ENCODE measurements at places on chromosomes 7 and 10. TPM values are rescaled to one million over a fixed set of nuclear protein-coding genes. Genes with fewer than 3 reads are reported as not detected.

DNA sequence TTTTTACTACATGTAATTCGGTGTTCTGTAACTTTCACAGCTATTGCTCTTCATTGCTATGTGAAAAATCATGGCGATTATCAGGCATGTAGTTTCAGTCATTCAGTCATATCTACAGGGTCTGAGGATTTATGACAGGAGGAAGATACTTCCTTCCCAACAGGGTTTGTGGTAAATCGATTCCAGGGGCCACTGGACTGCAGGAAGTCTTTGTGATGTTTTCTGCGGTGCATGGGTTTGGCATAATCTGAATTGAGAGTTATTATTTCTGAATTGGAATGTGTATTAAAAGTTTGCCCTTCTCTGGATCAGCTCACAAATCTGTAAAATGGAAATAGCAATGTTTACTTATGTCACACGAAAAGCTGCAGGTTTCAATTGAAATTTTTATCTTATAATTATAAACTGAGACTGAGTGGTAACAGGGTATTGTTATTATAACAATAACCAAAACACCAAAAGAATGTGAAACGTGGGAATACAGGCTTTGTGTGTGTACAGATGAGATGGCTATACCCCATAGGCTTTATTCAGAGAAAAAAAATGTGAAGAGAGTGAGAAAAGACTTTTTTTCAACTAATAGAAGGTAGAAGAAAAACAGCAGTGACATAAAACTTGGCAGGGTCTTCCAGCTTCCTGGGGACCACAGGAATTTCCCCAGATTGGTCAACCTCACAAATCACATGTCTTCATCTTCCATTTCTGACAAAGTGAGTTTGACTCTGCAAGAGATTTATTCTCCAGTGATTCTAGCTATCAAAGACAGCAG, 307.7 kb upstream of the NFE2L3 start:
- no peak overlapping the region for H3K27ac ChIP-seq
- H3K36me3 ChIP-seq: no peaks in the 10 kb centered on the region
- no peak for DNase-seq
- H3K4me1 ChIP-seq: peaks cover 31% of the 10 kb centered on the region

DNA sequence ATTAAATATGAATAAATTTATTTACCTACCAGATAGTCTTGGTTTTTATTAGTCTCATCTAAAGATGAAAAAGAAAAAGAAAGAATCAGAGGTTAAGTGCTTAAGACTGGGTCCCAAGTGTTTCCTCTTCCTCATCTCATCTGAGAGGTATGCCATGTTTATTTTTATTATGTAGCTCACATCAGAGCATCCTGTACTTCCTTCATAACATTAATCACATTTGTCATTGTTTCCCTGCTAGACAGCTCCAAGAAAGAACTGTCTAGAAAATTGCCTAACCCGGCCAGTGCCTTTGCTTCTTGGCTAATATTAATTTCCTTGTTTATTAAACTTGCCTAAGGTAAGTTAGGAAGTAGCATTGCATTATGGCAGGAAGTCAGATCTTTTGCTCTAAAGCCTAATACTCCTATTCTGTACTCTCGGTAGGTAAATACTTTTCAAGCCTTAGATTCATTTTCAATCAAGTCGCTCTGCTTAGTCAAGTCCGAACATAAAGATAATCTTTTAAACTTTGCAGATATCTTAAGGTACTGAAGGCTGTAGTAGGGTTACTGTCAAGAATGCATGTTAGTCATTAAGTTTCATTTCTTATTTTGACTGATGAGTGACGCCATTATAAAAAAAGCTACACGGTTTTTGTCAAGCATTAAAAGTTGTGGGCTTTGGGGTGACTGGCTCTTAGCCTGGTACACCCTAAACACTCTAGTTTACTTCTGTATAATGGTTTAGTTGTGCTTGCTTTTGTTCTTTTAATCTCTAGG, 47.4 kb downstream of the ZMYND11 start:
- H3K4me1 ChIP-seq: peaks cover 3% of the 10 kb centered on the region
- no peak overlapping the region for H3K4me3 ChIP-seq
- H3K27ac ChIP-seq: no peak overlapping the region
- no peaks in the 10 kb centered on the region for H3K27me3 ChIP-seq

- H3K4me3 ChIP-seq: no peak overlapping the region
- no peaks in the 10 kb centered on the region for H3K36me3 ChIP-seq
- H3K4me1 ChIP-seq: peaks cover 39% of the 10 kb centered on the region
- no peaks in the 10 kb centered on the region for H3K27me3 ChIP-seq
- no peak for DNase-seq
Observed at GRCh38 chr10:19931894-19932590, 115.8 kb downstream of the PLXDC2 start.

DNA sequence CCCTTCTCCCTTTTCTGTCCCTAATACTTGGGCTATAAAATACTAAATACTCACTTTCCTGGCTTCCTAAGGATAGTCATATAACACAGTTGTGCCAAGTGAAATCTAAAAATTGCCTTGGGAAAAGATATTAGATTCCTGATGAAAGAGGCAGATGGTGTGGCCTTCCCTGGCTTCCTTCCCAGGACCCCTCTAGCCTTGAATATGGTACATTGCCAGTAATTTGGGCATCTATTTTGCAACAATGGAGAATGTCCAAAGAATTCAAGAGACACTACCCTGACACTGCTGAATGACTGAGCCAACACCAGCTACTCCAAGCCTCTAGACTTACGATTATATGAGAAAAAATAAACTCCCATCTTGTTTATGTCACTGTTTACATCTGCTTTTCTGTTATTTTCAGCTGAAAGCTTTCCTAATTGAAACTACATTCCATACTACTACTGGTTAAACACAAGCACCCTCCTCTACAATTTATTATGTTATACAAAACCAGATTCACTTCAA, 17.9 kb downstream of the COPG2 start:
- H3K4me1 ChIP-seq: no peaks in the 10 kb centered on the region
- peaks cover 16% of the 10 kb centered on the region for H3K36me3 ChIP-seq
- no peak overlapping the region for H3K4me3 ChIP-seq
- no peak overlapping the region for H3K27ac ChIP-seq

GRCh38 chr7:2353113-2353935, 1.3 kb upstream of the EIF3B start:
- H3K36me3 ChIP-seq: no peaks in the 10 kb centered on the region
- H3K4me1 ChIP-seq: peaks cover 40% of the 10 kb centered on the region
- DNase-seq: no peak
- peak overlapping the region; percentile 99 for H3K27ac ChIP-seq
- no peaks in the 10 kb centered on the region for H3K27me3 ChIP-seq
- H3K4me3 ChIP-seq: peak overlapping the region; percentile 99

GRCh38 chr7:80677629-80678028, 39.2 kb downstream of the CD36 start:
- no peaks in the 10 kb centered on the region for H3K36me3 ChIP-seq
- DNase-seq: no peak
- H3K27me3 ChIP-seq: no peaks in the 10 kb centered on the region
- H3K27ac ChIP-seq: no peak overlapping the region

DNA sequence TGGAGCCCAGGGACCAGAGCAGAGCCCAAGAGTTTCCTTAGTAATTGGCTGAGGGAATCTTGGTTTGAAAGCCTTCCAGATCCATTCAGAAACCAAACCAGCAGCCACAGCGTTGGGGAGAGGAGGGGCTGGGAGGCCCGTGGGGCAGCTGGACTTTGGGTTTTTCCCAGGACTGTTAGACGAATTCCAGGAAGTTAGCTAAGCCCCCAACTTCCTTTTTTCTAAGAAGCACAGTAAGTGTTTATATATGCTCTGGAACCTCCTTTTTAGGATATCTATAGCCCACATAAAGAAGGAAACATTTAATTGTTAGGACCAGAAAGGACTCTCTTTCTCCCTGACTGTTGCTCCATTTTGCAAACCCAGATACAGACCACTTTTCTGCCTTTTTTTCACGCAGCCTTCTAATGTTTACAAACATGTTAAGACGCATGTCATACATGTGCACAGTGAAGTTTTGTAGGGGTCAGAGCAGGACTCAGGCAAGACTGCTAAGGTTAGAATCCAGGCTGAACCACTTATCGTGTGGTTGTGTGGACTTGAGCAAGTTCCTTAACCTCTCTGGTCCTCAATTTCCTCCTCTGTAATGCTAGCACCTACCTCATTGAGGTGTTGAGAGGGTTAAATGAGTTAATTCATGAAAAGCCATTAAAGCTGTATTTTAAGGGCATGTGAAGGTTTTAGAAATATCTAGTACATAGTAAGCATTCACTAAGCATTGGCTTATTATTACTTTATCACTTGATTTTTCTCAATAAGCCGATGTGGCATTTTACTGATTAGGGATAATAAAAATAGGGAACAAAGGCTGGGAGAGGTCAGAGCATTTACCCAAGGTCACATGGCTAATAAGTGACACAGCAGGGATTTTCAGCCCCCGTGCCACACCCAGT, 42.4 kb downstream of the TBATA start:
- no peak for DNase-seq
- H3K27me3 ChIP-seq: no peaks in the 10 kb centered on the region
- no peak overlapping the region for H3K4me3 ChIP-seq
- peaks cover 23% of the 10 kb centered on the region for H3K4me1 ChIP-seq
- no peaks in the 10 kb centered on the region for H3K36me3 ChIP-seq
- no peak overlapping the region for H3K27ac ChIP-seq

- no peak overlapping the region for H3K4me3 ChIP-seq
- peaks cover 6% of the 10 kb centered on the region for H3K36me3 ChIP-seq
- peaks cover 6% of the 10 kb centered on the region for H3K4me1 ChIP-seq
Observed at GRCh38 chr10:24432478-24433416, 223.8 kb downstream of the KIAA1217 start.

DNA sequence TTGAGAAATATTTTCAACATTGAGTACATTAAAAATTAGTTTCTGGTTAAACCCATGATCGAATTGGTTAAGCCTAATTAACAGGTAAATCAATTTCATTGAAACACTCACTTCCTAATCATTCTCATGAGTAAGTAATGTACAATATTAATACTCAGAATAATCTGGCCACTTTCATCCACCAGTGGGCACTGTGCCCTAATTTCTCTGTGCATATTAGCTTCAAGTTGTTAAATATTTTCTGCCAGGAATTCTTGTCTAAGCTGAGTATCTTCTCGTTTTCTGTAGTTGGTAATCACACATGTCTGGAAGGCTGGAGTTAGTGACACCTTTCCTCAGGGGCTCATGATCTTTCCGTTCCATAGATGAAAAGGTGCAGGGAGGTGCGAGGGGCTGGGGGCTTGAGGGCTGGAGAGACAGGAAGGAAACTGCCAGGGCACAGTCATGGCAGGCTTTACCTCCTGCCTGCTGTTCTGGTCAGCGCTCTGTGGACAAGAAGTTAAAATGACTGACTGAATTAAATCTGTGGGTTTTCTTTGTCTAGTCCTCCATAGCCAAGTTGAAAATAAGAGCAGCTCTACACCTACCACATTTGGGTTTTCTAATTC, 71.9 kb downstream of the WIPF3 start:
- no peaks in the 10 kb centered on the region for H3K27me3 ChIP-seq
- peaks cover 3% of the 10 kb centered on the region for H3K4me1 ChIP-seq
- no peaks in the 10 kb centered on the region for H3K36me3 ChIP-seq
- DNase-seq: no peak
- no peak overlapping the region for H3K4me3 ChIP-seq

DNA sequence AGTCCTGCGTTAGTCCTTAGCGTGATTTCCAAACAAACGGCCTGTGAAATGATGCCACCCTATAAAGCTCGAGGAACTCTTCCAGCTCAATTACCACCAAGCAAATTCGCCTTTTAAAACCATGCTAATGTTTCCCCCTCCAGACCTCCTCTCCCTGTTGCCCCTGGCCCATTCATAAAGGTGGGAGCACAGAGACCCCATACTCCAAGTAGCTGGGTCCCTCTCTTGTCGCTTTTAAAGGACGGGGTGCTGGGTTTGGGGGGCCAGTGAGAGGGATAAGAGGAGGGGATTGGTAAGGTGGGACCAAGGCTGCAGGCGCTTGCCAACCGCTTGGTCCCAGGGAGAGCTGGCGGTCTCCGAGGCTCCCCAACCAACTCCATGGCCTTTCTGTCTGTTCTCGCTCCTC, 1.2 kb downstream of the HMX2 start:
- H3K27me3 ChIP-seq: peaks cover 94% of the 10 kb centered on the region
- no peaks in the 10 kb centered on the region for H3K36me3 ChIP-seq
- peaks cover 60% of the 10 kb centered on the region for H3K4me1 ChIP-seq
- no peak for DNase-seq
- H3K4me3 ChIP-seq: peak overlapping the region; percentile 42
- no peak overlapping the region for H3K27ac ChIP-seq

DNA sequence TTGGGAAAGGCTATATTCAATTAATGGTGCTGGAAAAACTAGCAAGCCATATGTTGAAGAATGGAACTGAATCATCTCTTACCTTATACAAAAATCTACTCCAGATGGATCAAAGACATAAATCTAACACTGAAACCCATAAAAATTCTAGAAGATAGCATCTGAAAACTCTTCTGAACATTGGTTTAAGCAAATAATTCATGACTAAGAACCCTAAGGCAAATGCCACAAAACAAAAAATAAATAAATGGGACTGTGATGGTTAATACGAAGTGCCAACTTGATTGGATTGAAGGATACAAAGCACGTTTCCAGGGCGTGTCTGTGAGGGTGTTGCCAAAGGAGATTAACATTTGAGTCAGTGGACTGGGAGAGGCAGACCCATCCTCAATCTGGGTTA, 1130.0 kb downstream of the DNAJB9 start:
- H3K4me1 ChIP-seq: no peaks in the 10 kb centered on the region
- H3K36me3 ChIP-seq: no peaks in the 10 kb centered on the region

- H3K27ac ChIP-seq: peak overlapping the region; percentile 52
- H3K4me3 ChIP-seq: no peak overlapping the region
- H3K4me1 ChIP-seq: peaks cover 59% of the 10 kb centered on the region
- DNase-seq: no peak
Observed at GRCh38 chr10:113047963-113048781, 98.1 kb downstream of the TCF7L2 start.

DNA sequence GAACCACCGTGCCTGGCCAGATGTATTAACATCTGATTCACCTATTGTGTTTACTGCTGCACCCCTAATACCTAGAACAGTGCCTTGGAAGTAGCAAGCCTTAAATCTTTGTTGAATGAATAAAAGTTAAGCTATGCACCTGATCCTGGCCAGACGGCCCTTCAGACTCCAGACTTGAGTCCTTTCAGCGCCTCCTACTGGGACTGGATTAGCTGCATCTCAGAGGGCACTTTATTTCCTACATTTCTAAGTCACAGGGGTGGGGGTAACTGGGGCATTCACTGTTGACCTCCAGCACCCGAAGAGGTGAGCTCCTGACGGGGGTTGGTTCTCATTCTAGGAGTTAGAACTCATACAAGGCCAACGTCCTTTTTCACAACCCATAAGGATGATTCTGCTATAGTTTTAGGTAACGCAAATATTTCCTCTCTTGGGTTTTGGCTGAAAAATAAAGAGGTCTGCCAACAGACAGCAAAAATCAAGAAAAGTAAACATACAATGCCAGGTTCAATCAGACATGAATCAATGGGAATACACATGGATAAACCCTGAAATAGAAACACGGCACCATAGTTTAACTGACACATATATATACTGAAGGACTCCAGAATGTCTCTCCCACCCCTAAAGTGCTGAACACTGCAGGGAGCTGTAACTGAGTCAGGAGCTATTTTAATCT, 48.0 kb upstream of the DLG5 start:
- no peak overlapping the region for H3K27ac ChIP-seq
- no peak for DNase-seq
- no peak overlapping the region for H3K4me3 ChIP-seq
- H3K27me3 ChIP-seq: no peaks in the 10 kb centered on the region
- H3K4me1 ChIP-seq: peaks cover 13% of the 10 kb centered on the region

The ARHGEF5 gene
- 109 TPM for total RNA-seq

The GBF1 gene
- total RNA-seq: 56.1 TPM

The CADPS2 gene
- 9.8 TPM for total RNA-seq

The CUZD1 gene
- total RNA-seq: not detected

The CCDC172 gene
- not detected for total RNA-seq

The AUTS2 gene
- 31.0 TPM for total RNA-seq

The CPXM2 gene
- total RNA-seq: 6.1 TPM

The LRRD1 gene
- total RNA-seq: not detected

The NPVF gene
- not detected for total RNA-seq

The SUN3 gene
- total RNA-seq: not detected
